Osteoblast (primary cell): ENCODE measurements at places on chromosomes 7 and 10. TPM values are rescaled to one million over a fixed set of nuclear protein-coding genes. Genes with fewer than 3 reads are reported as not detected.

- DNase-seq = no peak
Measured at GRCh38 chr7:23372611-23373010, 73.5 kb downstream of the MALSU1 start.

- DNase-seq = no peak
Measured at GRCh38 chr10:133052076-133052475, 35.6 kb upstream of the ADGRA1 start.

GRCh38 chr7:37416378-37417106 lies 32.1 kb downstream of the ELMO1 start:
- no peak for DNase-seq

DNA sequence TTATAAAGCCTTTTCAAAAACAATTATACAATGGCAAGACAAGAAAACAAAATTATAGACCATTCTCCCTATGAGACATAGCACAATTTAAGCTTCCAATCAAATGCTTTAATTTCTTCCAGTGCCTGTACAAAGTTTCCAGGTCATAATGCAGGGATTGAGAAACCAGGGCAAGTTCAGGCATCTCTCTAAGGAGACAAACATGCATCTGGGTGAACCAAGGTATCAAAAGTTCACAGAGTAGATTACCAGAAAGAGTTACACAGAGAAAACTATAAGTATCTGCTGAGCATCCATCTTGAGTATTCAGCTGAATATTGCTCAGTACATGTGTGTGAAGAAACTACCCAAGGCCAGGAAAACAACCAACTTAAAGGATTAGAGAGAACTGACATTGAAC lies 89.1 kb downstream of the COL28A1 start:
- DNase-seq = no peak

- no peak for DNase-seq
Measured at GRCh38 chr10:107701943-107702342, 537.4 kb upstream of the SORCS1 start.

DNA sequence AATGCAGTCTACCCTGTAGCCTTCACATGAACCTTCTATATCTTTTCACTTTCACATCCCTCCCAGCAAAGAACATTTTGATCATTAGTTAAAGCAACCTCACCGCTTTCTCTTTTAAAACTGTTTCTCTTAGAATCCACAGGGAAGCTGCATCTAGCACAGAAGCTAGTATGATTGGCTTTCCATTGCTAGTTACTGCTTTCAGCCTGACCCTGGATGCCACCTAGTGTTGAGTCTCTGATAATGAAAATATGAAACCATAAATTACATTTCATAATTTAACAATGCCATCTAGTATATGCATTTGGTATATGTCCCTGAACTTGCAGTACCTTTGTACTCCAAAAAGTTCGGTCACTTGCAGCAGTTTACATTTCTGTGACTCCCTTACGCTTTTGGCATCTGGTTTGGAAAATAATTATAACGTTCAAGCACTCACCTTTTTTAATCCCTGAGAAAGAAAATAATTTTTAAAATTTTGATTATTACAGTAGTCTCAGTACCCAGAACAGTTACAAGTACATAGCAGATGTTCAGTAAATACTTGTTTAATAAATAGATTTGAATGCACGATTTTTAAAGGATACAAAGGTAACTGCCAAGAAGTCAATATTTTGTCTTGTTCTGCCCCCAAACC lies 22.7 kb downstream of the CISD1 start:
- peak; percentile 46 for DNase-seq

The ACSM6 gene
- not detected in 2 replicates for total RNA-seq

The KLF14 gene
- not detected in 2 replicates for total RNA-seq

The FAM221A gene
- 0.72 and 1.8 TPM in 2 replicates for total RNA-seq
